ENCODE measurements at places on chromosomes 3 and 15. TPM values are rescaled to one million over a fixed set of nuclear protein-coding genes. Genes with fewer than 3 reads are reported as not detected.
A peak's percentile ranks its signal among the peaks of the same experiment; 100 is the strongest.

DNA sequence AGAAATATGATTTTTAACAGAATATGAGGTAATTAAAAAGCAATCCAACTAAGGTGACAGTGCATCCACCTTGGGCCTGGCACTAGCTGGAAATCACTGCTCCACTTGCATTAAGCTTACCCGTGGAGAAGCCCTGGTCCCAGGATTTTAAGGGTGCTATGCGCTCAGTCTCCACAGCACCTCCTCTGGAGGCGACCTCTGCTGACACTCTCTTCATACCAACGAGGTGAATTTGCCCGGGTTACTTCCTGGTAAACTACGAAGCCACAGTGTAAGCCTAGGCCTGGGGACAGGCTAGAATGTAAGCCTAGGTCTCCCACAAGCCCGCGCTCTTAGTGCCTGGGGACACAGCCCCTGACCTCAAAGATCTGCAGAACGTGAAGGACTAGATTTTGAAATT is 793 bp downstream of the APOD start:
- no peak overlapping the region for H3K27ac ChIP-seq
- H3K4me3 ChIP-seq, result no peak overlapping the region
- peaks cover 14% of the 10 kb centered on the region for H3K4me1 ChIP-seq

GRCh38 chr15:71484080-71484479 is 326.3 kb upstream of the NR2E3 start:
- H3K27ac ChIP-seq, result no peak overlapping the region
- DNase-seq, result no peak
- H3K27me3 ChIP-seq, result no peaks in the 10 kb centered on the region
- no peaks in the 10 kb centered on the region for H3K36me3 ChIP-seq

GRCh38 chr15:82697735-82698407 is 11.8 kb downstream of the AP3B2 start:
- H3K36me3 ChIP-seq, result no peaks in the 10 kb centered on the region
- no peak overlapping the region for H3K27ac ChIP-seq
- no peaks in the 10 kb centered on the region for H3K27me3 ChIP-seq
- DNase-seq, result no peak
- H3K4me1 ChIP-seq, result no peaks in the 10 kb centered on the region

- peak overlapping the region; percentile 16 for H3K27ac ChIP-seq
- H3K4me3 ChIP-seq, result no peak overlapping the region
- H3K27me3 ChIP-seq, result peaks cover 1% of the 10 kb centered on the region
- H3K36me3 ChIP-seq, result no peaks in the 10 kb centered on the region
- peaks cover 3% of the 10 kb centered on the region for H3K4me1 ChIP-seq
Observed at GRCh38 chr15:70799667-70800450, 36.5 kb upstream of the UACA start.

- peaks cover 6% of the 10 kb centered on the region for H3K27me3 ChIP-seq
- H3K4me1 ChIP-seq, result no peaks in the 10 kb centered on the region
- no peak overlapping the region for H3K4me3 ChIP-seq
- H3K36me3 ChIP-seq, result no peaks in the 10 kb centered on the region
- no peak for DNase-seq
- no peak overlapping the region for H3K27ac ChIP-seq
Observed at GRCh38 chr3:177250151-177250550, 52.9 kb upstream of the TBL1XR1 start.

DNA sequence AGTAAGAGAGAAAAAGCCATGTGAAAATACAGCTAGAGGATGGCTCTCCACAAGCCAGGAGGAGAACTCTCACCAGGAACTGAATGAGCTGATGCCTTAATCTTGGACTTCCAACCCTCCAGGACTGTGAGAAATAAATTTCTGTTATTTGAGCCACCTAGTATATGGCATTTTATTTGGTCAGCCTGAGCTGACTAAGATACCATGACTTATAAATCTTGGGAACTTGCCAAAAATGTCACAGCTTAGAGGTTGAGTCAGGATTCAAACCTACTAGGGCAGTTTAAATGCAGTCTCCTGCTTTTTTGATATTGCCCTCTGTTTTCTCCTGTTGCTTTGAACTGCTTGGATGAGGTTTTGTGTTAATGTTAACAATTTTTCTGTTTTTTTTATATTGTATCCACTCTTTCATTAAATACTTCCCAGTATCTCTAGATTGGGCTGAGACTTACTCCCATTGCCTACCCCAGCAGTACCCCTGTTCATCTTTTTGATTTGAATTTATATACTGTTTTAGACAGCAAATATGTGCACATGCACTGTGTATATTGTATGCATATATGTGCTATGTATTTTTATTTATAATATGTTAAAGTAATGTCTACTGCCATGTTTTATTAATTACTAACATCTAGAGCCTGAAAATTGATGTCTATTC is 1223.2 kb downstream of the OTOL1 start:
- no peak for DNase-seq
- no peaks in the 10 kb centered on the region for H3K36me3 ChIP-seq
- no peak overlapping the region for H3K4me3 ChIP-seq
- H3K27me3 ChIP-seq, result no peaks in the 10 kb centered on the region
- no peak overlapping the region for H3K27ac ChIP-seq
- H3K4me1 ChIP-seq, result peaks cover 5% of the 10 kb centered on the region

Gene RSRC1
- total RNA-seq, result 24.7 TPM

GRCh38 chr3:134373271-134374104 is 759 bp downstream of the AMOTL2 start:
- H3K4me1 ChIP-seq, result peaks cover 73% of the 10 kb centered on the region
- H3K27me3 ChIP-seq, result peaks cover 31% of the 10 kb centered on the region
- DNase-seq, result peak; percentile 74
- peak overlapping the region; percentile 94 for H3K27ac ChIP-seq
- peak overlapping the region; percentile 92 for H3K4me3 ChIP-seq

- no peaks in the 10 kb centered on the region for H3K36me3 ChIP-seq
- peak overlapping the region; percentile 97 for H3K4me3 ChIP-seq
- peaks cover 4% of the 10 kb centered on the region for H3K27me3 ChIP-seq
- peaks cover 7% of the 10 kb centered on the region for H3K4me1 ChIP-seq
Observed at GRCh38 chr3:115146032-115146417, 1.1 kb downstream of the ZBTB20 start.

Gene GOLGA8O
- 0.46 TPM for total RNA-seq

Gene PODXL2
- total RNA-seq, result 16.4 TPM

DNA sequence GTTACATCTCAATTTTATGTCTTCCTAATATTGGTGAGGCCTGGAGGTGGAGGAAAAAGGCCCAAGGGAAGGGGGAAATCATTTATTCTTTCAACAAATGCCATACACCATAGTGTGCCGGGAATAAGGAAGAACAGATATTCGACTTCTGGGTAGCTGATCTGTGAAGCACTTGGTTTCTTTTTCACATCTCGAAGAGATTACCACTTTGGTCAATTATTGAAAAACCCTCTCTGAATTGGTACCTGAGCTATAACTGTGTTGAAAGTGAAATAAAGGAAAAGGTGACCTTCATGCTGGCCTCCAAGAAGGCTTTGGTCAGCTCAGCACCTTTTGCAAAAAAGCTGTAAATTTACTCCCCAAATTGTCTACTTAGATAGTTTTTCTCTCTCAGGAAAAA is 14.2 kb upstream of the MB21D2 start:
- H3K27ac ChIP-seq, result no peak overlapping the region
- no peak for DNase-seq
- H3K36me3 ChIP-seq, result no peaks in the 10 kb centered on the region
- H3K4me1 ChIP-seq, result no peaks in the 10 kb centered on the region
- H3K27me3 ChIP-seq, result no peaks in the 10 kb centered on the region
- no peak overlapping the region for H3K4me3 ChIP-seq

DNA sequence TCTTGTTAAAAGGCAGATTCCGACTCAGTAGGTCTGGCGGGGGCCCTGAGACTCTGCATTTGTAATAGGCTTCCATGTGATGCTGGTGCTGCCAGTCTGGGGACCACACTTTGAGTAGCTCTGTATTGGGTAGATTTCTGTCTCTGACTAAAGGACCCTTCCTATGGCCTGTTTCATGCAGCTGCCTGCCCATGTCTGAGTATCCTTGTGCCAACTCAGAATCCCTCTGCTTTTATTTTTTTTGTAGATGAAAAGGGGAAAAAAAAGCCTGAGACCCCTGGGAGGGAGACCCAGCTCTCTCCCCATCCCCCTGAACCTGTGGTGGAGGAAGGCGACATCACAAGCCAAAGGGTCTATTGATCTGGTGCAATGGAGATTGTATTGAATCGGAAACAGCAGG is 81.9 kb downstream of the EBLN2 start:
- peaks cover 6% of the 10 kb centered on the region for H3K4me1 ChIP-seq
- H3K27ac ChIP-seq, result no peak overlapping the region
- no peaks in the 10 kb centered on the region for H3K36me3 ChIP-seq
- DNase-seq, result no peak
- H3K4me3 ChIP-seq, result no peak overlapping the region
- H3K27me3 ChIP-seq, result no peaks in the 10 kb centered on the region

- no peak overlapping the region for H3K27ac ChIP-seq
- no peak for DNase-seq
- no peaks in the 10 kb centered on the region for H3K27me3 ChIP-seq
- no peaks in the 10 kb centered on the region for H3K36me3 ChIP-seq
- H3K4me3 ChIP-seq, result no peak overlapping the region
Observed at GRCh38 chr3:47794544-47794943, 8.4 kb upstream of the DHX30 start.

Gene NPAP1
- 0.18 TPM for total RNA-seq

- H3K27me3 ChIP-seq, result peaks cover 1% of the 10 kb centered on the region
- no peaks in the 10 kb centered on the region for H3K36me3 ChIP-seq
- no peak for DNase-seq
- no peak overlapping the region for H3K27ac ChIP-seq
- H3K4me1 ChIP-seq, result no peaks in the 10 kb centered on the region
- no peak overlapping the region for H3K4me3 ChIP-seq
Observed at GRCh38 chr15:33586786-33587697, 276.3 kb downstream of the RYR3 start.

DNA sequence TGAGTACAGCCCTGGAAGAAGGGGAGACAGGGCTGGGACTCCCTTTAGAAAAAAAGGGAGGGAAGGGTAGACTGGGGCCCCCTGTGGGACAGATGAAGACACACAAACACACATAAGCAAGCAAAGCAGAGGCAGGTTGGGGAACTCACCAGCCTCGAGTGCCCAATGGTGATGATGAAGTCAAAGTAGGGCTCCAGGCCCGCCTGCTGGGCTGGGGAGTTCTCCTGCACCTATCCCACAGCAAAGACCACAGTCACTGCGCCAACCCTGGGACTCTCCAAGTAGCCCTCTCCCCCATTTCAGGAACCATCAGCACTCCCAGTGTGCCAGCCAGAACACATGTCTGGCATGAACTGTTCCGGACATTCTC is 4.1 kb downstream of the GORASP1 start:
- peak overlapping the region; percentile 74 for H3K4me3 ChIP-seq
- H3K36me3 ChIP-seq, result peaks cover 38% of the 10 kb centered on the region
- H3K27ac ChIP-seq, result peak overlapping the region; percentile 74
- DNase-seq, result no peak
- peaks cover 30% of the 10 kb centered on the region for H3K27me3 ChIP-seq

- DNase-seq, result no peak
- peaks cover 16% of the 10 kb centered on the region for H3K36me3 ChIP-seq
- peaks cover 2% of the 10 kb centered on the region for H3K4me1 ChIP-seq
- no peak overlapping the region for H3K27ac ChIP-seq
Observed at GRCh38 chr15:75352186-75353080, 5.6 kb downstream of the NEIL1 start.

DNA sequence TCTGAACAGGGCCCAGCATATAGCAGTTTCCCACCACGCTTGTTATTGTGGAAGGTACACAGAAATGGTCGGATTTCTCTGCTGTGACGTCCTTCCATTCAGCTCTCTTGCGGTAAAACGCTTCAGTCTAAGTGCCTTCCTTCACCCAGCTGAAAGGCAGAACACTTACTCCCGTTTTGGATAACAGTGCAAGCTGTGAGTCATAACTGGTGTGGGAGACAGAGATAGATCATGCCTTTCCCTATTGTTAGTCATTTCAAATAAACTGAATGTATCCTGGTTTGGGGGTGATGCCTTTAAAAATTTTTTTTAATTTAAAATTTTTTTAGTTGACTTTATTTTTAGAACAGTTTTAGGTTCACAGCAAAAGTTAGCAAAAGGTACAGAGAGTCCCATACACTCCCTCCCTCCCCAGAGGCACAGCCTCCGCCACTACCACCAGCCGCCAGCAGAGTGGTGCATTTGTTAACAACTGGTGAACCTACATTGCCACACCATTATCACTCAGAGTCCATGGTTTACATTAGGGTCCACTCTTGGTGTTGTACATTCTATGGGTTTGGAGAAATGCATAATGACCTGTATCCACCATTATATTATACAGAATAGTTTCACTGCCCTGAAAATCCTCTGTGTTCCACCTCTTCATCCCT is 94.9 kb upstream of the NSMCE3 start:
- no peaks in the 10 kb centered on the region for H3K27me3 ChIP-seq
- peaks cover 9% of the 10 kb centered on the region for H3K36me3 ChIP-seq
- H3K27ac ChIP-seq, result no peak overlapping the region
- H3K4me3 ChIP-seq, result no peak overlapping the region
- DNase-seq, result no peak

DNA sequence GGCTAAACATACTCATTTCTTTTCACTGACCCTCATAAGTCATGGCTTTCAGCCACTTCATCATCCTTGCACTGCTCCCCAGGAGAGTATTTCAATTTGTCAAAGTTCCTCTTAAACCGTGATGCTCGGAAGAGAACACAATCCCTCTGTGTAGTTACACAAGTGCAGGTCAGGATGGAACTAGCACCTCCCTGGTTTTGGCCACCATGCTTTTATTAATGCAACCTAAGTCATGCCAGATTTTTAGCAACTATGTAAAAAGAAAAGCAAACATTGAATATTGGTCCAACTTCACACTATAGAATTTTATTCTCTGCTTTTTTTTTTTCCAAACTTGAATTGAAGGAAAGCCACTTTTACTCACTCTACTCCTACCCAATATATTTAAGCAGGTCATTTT is 45.2 kb downstream of the CNTN6 start:
- H3K36me3 ChIP-seq, result no peaks in the 10 kb centered on the region
- no peak for DNase-seq
- H3K27ac ChIP-seq, result no peak overlapping the region
- no peaks in the 10 kb centered on the region for H3K27me3 ChIP-seq
- no peak overlapping the region for H3K4me3 ChIP-seq

GRCh38 chr3:132071043-132071442 is 36.2 kb upstream of the CPNE4 start:
- no peaks in the 10 kb centered on the region for H3K36me3 ChIP-seq
- DNase-seq, result no peak
- peaks cover 12% of the 10 kb centered on the region for H3K27me3 ChIP-seq
- H3K4me3 ChIP-seq, result no peak overlapping the region

Gene CP
- total RNA-seq, result 0.44 TPM

Gene MITF
- total RNA-seq, result 1.7 TPM

GRCh38 chr3:10007126-10007782 is 19.0 kb upstream of the FANCD2 start:
- peaks cover 8% of the 10 kb centered on the region for H3K27me3 ChIP-seq
- H3K36me3 ChIP-seq, result peaks cover 5% of the 10 kb centered on the region
- H3K4me3 ChIP-seq, result no peak overlapping the region

Gene SLC9C1
- 0.13 TPM for total RNA-seq

GRCh38 chr3:62803276-62803675 is 71.9 kb downstream of the CADPS start:
- H3K4me1 ChIP-seq, result peaks cover 4% of the 10 kb centered on the region
- H3K27me3 ChIP-seq, result peaks cover 3% of the 10 kb centered on the region
- H3K36me3 ChIP-seq, result no peaks in the 10 kb centered on the region
- H3K4me3 ChIP-seq, result no peak overlapping the region
- DNase-seq, result no peak
- H3K27ac ChIP-seq, result no peak overlapping the region
